ENCODE measurements at places on chromosomes 7 and 10. TPM values are rescaled to one million over a fixed set of nuclear protein-coding genes. Genes with fewer than 3 reads are reported as not detected.

FOXP2 gene
- total RNA-seq = 37.1 TPM

KCNIP2 gene
- 1.7 TPM for total RNA-seq

DNA sequence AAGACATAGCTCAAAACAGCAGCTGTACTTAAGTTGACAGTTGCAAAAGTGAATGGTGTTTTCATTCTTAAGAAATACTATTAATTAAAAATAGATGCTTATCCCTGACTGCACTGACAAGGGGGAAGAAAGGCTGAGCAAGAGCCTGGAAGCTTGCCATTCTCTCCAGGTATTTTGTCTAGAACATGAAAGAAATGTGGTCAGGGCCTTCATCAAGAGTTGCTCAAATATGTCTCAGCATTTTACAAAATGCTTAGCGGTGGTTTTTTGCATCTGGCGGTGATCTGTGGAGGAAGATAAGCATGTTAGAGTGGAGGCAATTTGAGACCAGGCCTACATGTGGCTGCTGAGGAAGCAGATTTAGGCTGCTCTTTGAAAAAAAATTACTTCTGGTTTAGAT, 46.4 kb upstream of the CC2D2B start:
- H3K27ac ChIP-seq = no peak overlapping the region
- no peak overlapping the region for H3K4me3 ChIP-seq
- peaks cover 26% of the 10 kb centered on the region for H3K36me3 ChIP-seq
- H3K4me1 ChIP-seq = no peaks in the 10 kb centered on the region

- no peak for DNase-seq
- H3K36me3 ChIP-seq = peaks cover 19% of the 10 kb centered on the region
- H3K27ac ChIP-seq = peak overlapping the region; percentile 40
- H3K4me3 ChIP-seq = no peak overlapping the region
- H3K27me3 ChIP-seq = no peaks in the 10 kb centered on the region
Measured at GRCh38 chr7:74101061-74101681, 17.6 kb downstream of the LIMK1 start.

- no peaks in the 10 kb centered on the region for H3K4me1 ChIP-seq
- H3K4me3 ChIP-seq = no peak overlapping the region
- peaks cover 92% of the 10 kb centered on the region for H3K36me3 ChIP-seq
- H3K27ac ChIP-seq = no peak overlapping the region
- DNase-seq = no peak
Measured at GRCh38 chr7:74235518-74236268, 18.5 kb downstream of the RFC2 start.

- no peaks in the 10 kb centered on the region for H3K27me3 ChIP-seq
- no peak overlapping the region for H3K4me3 ChIP-seq
- H3K4me1 ChIP-seq = no peaks in the 10 kb centered on the region
- no peak overlapping the region for H3K27ac ChIP-seq
- H3K36me3 ChIP-seq = no peaks in the 10 kb centered on the region
Measured at GRCh38 chr7:17772581-17773288, 167.6 kb downstream of the SNX13 start.

DNA sequence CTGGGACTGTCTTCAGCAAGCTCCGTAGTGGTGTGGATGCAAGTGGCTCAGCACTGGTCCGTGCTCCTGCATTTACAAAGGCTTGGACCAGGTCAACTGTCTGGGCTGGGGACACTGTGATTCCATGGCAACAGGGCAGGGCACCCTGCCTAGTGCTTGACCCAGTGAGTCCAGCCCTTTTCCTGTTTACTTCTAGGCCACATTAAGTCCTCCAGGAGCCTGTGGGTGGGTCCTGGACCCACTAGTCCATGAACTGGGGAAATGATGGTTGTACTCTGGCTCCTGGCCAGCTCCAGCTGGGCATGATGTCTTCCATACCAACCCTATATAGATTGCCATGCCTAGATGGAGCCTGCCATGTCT, 152.0 kb downstream of the RPS24 start:
- no peaks in the 10 kb centered on the region for H3K27me3 ChIP-seq
- H3K27ac ChIP-seq = no peak overlapping the region
- peaks cover 17% of the 10 kb centered on the region for H3K4me1 ChIP-seq
- no peak for DNase-seq
- no peak overlapping the region for H3K4me3 ChIP-seq

AFAP1L2 gene
- 19.4 TPM for total RNA-seq

GRCh38 chr7:20596653-20597052, 18.8 kb upstream of the ABCB5 start:
- DNase-seq = no peak
- H3K4me1 ChIP-seq = no peaks in the 10 kb centered on the region
- no peaks in the 10 kb centered on the region for H3K27me3 ChIP-seq
- H3K27ac ChIP-seq = no peak overlapping the region
- H3K4me3 ChIP-seq = no peak overlapping the region

- H3K27me3 ChIP-seq = no peaks in the 10 kb centered on the region
- H3K4me1 ChIP-seq = peaks cover 81% of the 10 kb centered on the region
- no peak overlapping the region for H3K4me3 ChIP-seq
- H3K36me3 ChIP-seq = peaks cover 6% of the 10 kb centered on the region
- no peak for DNase-seq
- peak overlapping the region; percentile 90 for H3K27ac ChIP-seq
Measured at GRCh38 chr10:69486922-69487730, 35.9 kb downstream of the TSPAN15 start.

GRCh38 chr10:100908378-100908777, 4.4 kb upstream of the SLF2 start:
- DNase-seq = no peak
- H3K36me3 ChIP-seq = no peaks in the 10 kb centered on the region
- H3K4me1 ChIP-seq = peaks cover 6% of the 10 kb centered on the region
- H3K4me3 ChIP-seq = no peak overlapping the region
- no peaks in the 10 kb centered on the region for H3K27me3 ChIP-seq

- no peak overlapping the region for H3K4me3 ChIP-seq
- no peak overlapping the region for H3K27ac ChIP-seq
- H3K36me3 ChIP-seq = no peaks in the 10 kb centered on the region
- no peaks in the 10 kb centered on the region for H3K27me3 ChIP-seq
Measured at GRCh38 chr10:63323701-63324494, 141.9 kb downstream of the JMJD1C start.

DNA sequence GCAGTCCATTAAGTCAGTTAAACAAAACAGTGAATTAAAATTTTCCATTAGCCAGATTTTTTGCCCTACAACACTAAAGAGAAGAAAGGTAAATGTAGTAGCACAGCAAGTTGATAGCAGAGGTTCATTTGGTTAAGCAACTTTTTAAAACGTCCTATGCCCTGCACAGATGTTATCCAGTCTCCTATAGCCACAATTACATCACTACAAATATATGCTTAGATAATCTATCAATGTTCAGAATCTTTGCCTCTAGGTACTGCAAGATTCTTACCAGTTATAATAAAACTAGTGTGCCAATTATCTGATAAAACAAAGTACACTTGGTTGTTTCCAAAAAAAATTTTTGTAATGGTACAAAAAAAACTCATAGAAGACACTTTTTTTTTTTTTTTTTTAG, 175.5 kb upstream of the MYO3A start:
- no peak overlapping the region for H3K4me3 ChIP-seq
- no peaks in the 10 kb centered on the region for H3K4me1 ChIP-seq
- DNase-seq = no peak
- H3K27me3 ChIP-seq = no peaks in the 10 kb centered on the region
- no peak overlapping the region for H3K27ac ChIP-seq
- H3K36me3 ChIP-seq = no peaks in the 10 kb centered on the region

FRMD4A gene
- total RNA-seq = 24.9 TPM

ABCB4 gene
- total RNA-seq = 0.66 TPM

GRCh38 chr7:29248713-29249382, 54.3 kb downstream of the CHN2 start:
- peaks cover 5% of the 10 kb centered on the region for H3K4me1 ChIP-seq
- no peaks in the 10 kb centered on the region for H3K27me3 ChIP-seq
- no peak overlapping the region for H3K27ac ChIP-seq
- H3K4me3 ChIP-seq = no peak overlapping the region

DNA sequence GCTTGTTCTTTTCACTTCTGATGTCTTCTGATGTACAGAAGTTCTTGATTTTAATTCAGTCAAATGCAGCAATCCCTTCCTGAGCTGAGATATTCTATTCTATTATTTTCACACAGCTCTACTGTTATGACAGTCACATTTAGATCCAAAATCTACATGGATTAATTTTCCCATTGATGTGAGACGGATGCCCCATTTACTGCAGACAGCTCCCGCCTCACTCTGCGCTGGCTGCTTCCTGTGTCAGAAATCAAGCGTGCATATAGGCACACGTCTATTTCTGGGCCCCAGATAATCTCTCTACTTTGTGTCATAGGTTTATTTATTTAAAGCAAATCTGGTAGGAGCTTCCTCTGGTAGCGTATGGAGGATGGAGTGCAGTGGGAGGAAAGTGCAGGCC, 6.7 kb downstream of the BNIP3 start:
- peaks cover 35% of the 10 kb centered on the region for H3K36me3 ChIP-seq
- H3K27ac ChIP-seq = no peak overlapping the region
- H3K27me3 ChIP-seq = no peaks in the 10 kb centered on the region
- H3K4me1 ChIP-seq = peaks cover 49% of the 10 kb centered on the region
- no peak for DNase-seq
- H3K4me3 ChIP-seq = no peak overlapping the region

- no peak for DNase-seq
- no peaks in the 10 kb centered on the region for H3K27me3 ChIP-seq
- no peak overlapping the region for H3K4me3 ChIP-seq
- H3K4me1 ChIP-seq = no peaks in the 10 kb centered on the region
Measured at GRCh38 chr10:128985036-128985435, 482.0 kb upstream of the MGMT start.

DNA sequence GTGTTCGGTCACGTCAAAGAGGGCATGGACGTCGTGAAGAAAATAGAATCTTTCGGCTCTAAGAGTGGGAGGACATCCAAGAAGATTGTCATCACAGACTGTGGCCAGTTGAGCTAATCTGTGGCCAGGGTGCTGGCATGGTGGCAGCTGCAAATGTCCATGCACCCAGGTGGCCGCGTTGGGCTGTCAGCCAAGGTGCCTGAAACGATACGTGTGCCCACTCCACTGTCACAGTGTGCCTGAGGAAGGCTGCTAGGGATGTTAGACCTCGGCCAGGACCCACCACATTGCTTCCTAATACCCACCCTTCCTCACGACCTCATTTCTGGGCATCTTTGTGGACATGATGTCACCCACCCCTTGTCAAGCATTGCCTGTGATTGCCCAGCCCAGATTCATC, 6.5 kb downstream of the PPIF start:
- peaks cover 64% of the 10 kb centered on the region for H3K36me3 ChIP-seq
- H3K27ac ChIP-seq = no peak overlapping the region
- no peak for DNase-seq
- peaks cover 5% of the 10 kb centered on the region for H3K4me1 ChIP-seq
- no peak overlapping the region for H3K4me3 ChIP-seq
- H3K27me3 ChIP-seq = no peaks in the 10 kb centered on the region

RBM17 gene
- total RNA-seq = 59.1 TPM

- no peak overlapping the region for H3K27ac ChIP-seq
- no peak for DNase-seq
- H3K4me1 ChIP-seq = no peaks in the 10 kb centered on the region
- H3K4me3 ChIP-seq = no peak overlapping the region
- no peaks in the 10 kb centered on the region for H3K27me3 ChIP-seq
Measured at GRCh38 chr7:12895296-12895695, 207.9 kb downstream of the ARL4A start.

EBF3 gene
- 7.3 TPM for total RNA-seq
